ENCODE measurements at places on chromosomes 2 and 18. TPM values are rescaled to one million over a fixed set of nuclear protein-coding genes. Genes with fewer than 3 reads are reported as not detected.

DNA sequence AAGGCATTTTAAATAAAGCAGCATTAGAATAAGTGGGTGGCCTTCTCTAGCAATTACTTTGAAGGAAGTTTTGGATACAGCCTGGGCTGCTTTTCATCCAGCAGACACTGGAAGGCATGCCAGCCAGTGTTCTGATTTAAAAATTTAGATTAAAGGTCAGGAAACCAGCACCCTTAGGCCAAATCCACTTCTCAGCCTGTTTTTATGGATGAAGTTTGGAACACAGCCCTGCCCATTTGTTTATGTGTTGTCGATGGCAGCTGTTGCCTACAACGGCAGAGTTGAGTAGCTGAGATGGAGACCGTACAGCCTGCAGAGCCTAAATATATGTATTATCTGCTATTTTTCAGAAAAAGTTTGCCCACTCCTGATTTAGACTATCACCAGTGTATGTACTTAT lies 313.6 kb upstream of the ACVR2A start:
- DNase-seq, result no peak

GRCh38 chr18:33116376-33116775 lies 324.1 kb downstream of the CCDC178 start:
- DNase-seq, result no peak

DNA sequence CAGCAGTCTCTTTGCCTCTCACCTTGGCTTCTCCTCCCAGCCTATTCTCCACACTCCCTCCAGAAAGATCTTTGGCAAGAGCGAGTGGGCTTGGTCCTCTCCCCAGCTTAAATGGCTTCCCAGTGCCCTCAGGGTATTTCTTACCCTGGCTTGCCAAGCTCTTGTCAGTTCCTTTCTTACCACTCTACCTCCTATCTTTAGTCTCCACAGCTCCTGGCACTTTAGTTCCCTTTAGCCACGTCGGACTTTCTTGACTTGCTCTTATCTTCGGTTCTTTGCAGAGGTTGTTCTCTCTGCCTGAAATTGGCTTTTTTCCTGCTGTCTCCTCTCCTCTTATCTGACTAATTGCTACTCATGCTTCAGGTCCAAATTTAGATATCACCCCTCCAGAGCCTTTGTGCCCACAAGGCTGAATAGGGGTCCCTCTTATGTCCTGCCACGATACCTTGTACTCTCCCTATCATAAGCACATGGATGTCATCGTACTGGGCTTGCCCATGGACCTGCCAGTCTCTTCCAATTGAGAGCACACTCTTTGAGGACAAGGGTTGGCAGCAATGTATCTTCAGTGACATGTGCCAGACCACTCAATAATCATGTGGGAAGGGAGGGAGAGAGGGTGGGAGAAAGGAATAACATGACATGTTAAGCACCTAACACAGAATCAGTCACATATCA lies 131.7 kb upstream of the CTAGE1 start:
- no peak for DNase-seq

DNA sequence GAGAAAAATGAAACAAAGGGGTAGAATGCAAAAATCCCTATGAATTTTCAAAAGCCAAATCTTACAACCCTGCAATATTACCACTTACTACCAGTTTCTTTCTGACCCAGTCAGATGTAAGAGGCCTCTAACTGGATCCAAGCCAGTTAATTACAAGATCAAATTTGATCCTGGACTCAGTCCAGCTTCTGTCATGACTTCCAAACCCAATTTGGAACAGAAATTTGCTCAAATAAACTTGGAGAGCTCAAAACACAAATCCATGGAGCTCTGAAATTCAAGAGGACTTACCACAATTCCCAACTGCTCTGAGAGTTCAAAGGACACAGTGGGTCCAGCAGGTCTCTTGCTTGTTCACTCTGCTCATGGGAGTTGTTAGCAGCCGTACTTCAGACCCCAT lies 1271.7 kb upstream of the SLC39A10 start:
- no peak for DNase-seq

- DNase-seq, result no peak
These were observed 87.9 kb downstream of the LBH start for GRCh38 chr2:30318987-30319782.

GRCh38 chr2:19020144-19021099 lies 338.0 kb downstream of the OSR1 start:
- DNase-seq, result no peak

GRCh38 chr2:71552861-71553301 lies 99.5 kb downstream of the DYSF start:
- DNase-seq, result no peak

CCDC121 gene
- polyA plus RNA-seq, result 5.2 TPM

DNA sequence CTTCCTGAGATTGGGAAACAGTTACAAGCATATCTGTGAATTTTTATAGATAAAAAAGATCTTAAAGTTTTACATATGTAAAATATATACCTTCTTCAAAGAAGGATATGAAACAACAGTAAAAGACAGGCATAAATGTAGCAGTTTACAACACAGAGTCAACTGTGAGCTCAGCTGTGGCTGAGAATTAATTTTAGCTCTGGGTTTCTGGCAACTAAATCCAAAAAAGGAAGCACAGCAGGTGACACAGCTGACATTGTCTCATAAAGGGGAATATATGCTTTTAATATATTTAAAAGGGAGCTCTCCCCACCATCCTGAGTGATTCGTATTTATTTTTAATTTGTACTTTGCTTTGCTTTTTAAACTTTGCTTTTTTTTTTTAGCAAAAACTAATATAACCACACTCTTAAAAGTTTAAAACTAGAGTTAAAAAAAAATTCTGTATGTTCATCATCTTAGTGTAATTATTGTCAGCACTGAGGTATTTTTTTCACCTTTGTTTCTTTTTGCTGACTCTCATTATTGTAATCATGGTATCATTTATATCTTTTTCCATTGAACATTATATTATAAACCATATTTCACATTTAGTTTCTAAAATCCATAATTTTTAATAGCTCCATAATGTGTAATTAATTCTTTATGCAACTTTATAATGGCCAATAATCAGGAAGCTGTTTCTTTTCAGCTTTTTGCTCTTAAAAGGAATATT lies 6.7 kb downstream of the TUBB6 start:
- no peak for DNase-seq

GRCh38 chr2:20649576-20649975 lies 1.3 kb downstream of the HS1BP3 start:
- no peak for DNase-seq

GRCh38 chr2:224069172-224069571 lies 30.1 kb upstream of the SERPINE2 start:
- peak; percentile 32 for DNase-seq

SP5 gene
- 2.0 TPM for polyA plus RNA-seq

GRCh38 chr18:11256251-11256650 lies 106.9 kb upstream of the PIEZO2 start:
- no peak for DNase-seq

DNA sequence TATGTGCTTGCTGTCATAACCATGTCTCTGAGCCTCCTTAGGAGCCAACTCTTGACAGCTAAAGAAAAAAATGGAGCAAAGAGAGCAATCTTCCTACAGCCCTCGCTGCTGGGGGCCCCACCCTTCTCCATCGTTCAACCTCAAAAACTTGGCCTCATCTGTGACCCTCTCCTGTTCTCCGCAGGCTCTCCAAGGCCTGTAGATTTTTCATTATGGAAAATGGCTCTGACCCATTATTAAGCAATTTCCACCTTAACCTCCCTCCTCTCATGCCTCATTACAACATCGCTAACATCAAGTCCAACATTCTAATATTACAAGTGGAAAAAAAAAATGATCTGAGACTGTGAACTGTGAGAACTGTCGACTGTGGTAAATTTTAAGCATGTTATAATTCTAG lies 98.7 kb downstream of the SLC8A1 start:
- DNase-seq, result no peak

DNA sequence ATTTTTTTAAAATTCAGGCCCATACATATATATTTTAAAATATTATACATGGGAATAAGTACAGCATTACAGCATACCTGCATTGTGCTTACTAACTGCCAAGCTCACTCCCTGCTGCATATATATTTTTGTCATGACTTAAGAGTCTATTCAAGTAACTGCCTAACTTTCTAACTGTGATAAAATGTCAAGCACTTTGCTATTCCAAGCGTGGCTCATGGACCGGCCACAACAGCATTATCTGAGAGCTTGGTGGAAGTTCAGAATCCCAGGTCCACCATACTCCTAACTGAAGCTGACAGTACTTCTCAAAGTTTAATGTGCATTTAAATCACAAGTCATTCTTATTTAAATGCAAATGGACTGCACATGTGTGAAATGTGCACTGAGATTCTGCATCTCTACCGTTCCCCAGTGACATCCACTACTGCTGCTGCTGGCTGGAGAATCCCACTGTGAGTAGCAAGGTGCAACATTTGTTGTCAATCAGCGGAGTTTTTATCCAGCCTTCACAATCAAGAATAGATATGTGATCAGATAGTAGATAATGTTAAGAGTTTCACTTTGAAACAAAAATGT lies 79.1 kb downstream of the DYM start:
- no peak for DNase-seq

GRCh38 chr2:170814533-170815230 lies 2.0 kb upstream of the GAD1 start:
- DNase-seq, result no peak

ABCG8 gene
- not detected for polyA plus RNA-seq

DNA sequence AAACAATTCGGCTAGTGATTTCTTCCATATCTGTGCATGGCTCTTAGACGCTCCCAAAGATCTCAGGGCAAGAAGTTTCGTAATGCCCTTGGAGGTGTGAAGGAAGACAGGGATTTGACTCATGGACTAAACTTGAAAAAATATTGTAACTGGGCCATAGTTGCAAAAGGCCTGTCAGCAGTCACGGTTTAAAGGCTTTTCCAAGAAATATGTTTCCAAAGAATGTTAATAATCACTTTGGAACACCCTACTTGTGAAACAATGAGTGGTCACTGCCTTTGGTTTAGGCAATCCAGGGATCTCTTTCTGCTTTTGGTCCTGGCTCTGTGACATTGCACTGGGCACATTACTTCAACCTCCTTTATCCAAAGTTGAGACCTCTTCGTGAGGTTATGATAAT lies 102.5 kb upstream of the RASGRP3 start:
- DNase-seq, result no peak

DNA sequence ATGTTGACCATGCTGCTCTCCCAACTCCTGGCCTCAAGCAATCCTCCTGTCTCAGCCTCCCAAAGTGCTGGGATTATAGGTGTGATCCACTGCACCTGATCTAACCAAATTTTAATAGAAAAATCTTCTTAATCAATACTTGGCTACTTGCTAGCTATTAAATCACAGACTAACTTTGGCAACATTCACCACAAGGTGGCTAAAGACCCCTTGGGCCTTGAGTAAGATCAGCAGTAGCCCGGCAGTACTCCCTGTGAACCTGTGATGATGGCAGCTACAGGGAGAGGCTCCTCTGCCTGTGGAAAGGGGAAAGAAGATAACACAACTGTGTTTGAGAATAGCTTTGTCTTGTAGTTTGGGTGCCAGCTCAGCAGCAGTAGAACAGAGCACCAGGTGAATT lies 102.9 kb downstream of the SLC39A10 start:
- DNase-seq, result no peak

DNA sequence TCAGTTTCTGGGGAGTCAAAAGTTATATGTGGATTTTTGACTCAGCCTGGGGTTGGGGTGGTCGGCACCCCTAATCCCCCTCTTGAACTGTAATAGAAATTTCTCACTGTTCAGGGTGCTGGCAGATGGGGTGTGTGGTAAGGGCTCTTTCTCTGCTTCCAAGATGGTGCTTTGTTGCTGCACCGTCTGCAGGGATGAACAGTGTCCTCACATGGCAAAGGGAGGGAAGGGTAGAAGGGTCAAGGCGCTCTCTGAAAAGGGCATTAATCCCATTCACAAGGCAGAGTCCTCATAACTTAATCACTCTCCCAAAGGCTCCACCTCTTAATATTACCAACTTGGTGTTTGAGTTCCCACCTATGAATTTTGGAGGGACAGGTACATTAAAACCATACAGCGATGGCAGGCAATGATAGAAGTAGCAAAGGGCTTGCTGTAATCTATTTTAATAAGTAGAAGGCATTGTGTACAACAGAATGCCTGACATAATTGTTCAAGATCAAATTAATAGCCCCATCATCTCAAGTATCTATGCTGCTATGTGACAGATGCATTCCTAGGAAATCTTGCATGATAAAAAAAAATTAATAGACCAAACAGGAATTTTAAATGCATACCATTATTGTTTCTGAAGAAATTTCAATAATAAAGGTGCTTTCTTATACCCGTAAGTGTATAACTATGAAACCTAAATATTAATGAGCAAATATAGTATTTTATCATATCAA lies 28.1 kb downstream of the MMADHC start:
- no peak for DNase-seq

DNA sequence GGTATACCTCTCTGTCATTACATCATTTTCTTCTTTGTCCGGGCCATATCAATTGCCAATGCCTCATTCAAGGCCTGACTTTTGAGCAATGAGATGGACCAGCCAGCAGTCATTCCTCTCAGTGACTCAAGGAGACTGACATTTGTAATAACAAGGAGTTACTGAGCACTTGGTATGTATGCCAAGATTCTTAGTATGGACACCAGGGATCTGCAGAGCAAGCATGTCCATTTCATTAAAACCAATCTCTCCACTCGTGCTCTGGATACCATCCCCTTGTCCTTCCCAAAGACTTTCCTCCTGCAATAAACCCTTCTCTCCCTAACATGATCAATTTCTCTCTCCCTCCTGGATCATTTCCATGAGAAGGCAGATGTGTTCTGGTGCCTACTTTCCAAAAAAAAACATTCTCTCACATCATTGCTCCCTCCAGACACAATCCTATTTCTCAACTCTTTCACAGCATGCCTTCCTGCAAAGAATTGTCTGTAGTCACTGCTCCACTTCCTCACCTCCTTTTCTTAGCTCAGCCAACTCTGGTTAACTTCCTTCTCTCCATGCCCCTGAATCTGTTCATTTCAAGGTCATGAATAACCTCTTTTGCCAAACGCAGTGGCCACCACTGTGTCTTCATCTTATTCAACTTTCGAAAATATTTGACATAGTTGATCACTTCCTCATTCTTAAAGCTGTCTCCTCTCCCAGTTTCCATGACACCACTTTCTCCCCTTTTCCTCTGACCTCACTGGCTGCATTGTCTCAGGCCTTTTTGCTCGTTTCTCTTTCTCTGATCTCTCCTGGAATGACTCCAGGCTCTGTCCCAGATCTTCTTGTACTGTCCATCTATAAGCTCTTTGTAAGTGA lies 102.8 kb upstream of the CYP1B1 start:
- DNase-seq, result peak; percentile 35

CFC1 gene
- polyA plus RNA-seq, result not detected

LOXHD1 gene
- polyA plus RNA-seq, result 3.6 TPM

- DNase-seq, result no peak
These were observed 153.8 kb upstream of the SETBP1 start for GRCh38 chr18:44526705-44527415.
